ENCODE measurements at places on chromosomes 6 and 20.

GRCh38 chr6:62623846-62624532 is 338.0 kb upstream of the KHDRBS2 start:
- DNase-seq = no peak

GRCh38 chr6:56649053-56649769 is 6.5 kb upstream of the DST start:
- DNase-seq = no peak

DNA sequence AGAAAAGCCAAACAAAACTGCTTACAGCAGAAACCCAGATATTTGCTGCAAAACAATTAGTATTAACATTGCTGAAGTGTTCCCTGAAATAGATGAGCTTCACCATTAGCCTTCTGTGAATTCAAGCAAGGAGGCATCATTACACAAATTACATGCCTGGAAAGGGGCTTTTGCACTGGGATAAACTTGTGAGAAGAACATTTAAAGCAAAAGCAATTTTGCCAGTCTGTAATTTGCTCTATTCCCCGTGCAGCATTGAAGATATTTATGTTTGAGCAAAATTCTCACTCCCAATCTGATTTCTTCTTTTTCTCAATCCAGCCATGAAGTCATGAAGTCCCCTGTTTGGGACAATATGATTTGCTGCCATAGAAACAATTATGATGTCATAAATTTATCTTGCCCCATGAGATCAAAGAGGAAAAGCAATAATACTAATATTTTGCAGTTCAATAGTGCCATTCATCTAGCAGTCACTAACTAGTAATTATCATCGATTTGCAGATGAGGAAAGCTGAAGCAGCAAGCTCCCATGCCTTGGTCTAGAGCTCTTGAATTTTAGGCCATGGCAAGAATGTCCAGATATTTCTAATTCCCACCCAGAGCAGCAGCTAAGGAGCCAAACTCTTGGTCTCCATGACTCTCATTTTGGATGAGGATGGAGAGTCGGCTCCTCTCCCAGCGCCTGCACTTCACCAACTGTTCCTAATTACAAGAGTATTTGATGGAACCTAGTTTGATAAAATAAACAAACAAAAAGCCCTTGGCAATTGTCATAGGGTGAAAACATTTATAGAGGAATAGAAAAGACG is 49.5 kb upstream of the CCN6 start:
- no peak for DNase-seq

- no peak for DNase-seq
Observed at GRCh38 chr6:159193923-159194322, 24.7 kb downstream of the FNDC1 start.

GRCh38 chr6:155314773-155315515 is 660 bp upstream of the TFB1M start:
- no peak for DNase-seq

GRCh38 chr6:111033628-111034289 is 51.9 kb downstream of the RPF2 start:
- DNase-seq = no peak

GRCh38 chr6:165906-166305 is 126.4 kb upstream of the DUSP22 start:
- no peak for DNase-seq

GRCh38 chr6:167797011-167797471 is 29.7 kb upstream of the AFDN start:
- no peak for DNase-seq

DNA sequence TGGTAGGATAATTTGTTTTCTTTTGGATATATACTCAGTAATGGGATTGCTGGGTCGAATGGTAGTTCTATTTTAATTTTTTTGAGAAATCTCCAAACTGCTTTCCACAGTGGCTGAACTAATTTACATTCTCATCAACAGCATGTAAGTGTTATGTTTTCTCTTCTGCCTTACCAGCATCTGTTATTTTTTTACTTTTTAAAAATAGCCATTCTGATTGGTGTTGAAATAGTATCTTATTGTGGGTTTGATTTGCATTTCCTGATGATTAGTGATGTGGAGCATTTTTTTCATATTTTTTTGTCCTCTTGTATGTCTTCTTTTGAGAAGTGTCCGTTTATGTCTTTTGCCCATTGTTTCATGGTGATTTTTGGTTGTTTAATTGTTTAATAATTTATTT is 11.9 kb downstream of the HINT3 start:
- no peak for DNase-seq

DNA sequence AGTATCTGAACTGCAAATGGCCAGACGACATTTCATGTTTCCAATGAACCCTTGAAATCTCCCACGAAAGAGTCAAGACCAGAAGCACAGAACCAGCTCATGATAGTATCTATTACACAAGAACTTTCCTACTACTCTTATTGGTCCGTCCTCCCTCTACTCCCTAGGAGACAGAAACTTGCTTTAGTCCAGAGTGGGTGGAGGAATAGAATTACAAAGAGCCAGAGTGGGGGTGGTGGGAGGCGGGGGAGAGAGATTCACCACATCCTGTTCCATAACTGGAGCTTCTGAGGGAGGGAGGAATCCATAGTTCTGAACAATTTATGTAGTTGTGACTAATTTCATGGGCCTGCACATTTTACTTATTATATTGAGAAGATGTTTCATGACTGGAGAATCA is 18.5 kb upstream of the WFDC10A start:
- no peak for DNase-seq

GRCh38 chr6:42796171-42796570 is 14.3 kb downstream of the BICRAL start:
- no peak for DNase-seq

- no peak for DNase-seq
Observed at GRCh38 chr6:169564453-169565240, 137.2 kb downstream of the WDR27 start.

GRCh38 chr6:47034421-47034820 is 7.7 kb downstream of the ADGRF1 start:
- no peak for DNase-seq

DNA sequence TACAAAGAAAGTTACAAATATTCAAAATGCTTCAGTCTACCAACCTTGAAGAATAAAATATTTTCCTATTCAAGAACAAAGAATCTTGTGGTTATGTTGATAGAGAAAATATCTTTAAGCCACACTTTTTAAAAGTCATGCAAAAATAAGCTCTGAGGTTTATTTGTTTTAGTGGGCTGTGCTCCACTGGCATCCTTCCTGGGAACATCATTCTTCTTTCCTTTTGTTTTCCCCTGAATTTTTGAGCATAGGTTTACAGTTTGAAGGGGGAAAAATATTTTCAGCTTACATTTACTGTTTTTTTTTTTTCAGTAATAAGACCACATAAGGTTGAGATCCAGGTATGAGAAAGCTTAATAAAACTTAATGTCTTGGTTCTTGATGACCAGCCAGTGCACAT is 72.0 kb upstream of the BACH2 start:
- DNase-seq = no peak
